ENCODE measurements at places on chromosomes 2 and 18. TPM values are rescaled to one million over a fixed set of nuclear protein-coding genes. Genes with fewer than 3 reads are reported as not detected.

COL5A2 gene
- total RNA-seq, result 72.7 TPM

CNDP1 gene
- total RNA-seq, result not detected

CDH2 gene
- total RNA-seq, result 60.1 TPM

PRKCE gene
- 10.4 TPM for total RNA-seq

ANKRD30BL gene
- not detected for total RNA-seq

KCNK3 gene
- total RNA-seq, result 0.94 TPM

RESP18 gene
- total RNA-seq, result not detected

UGT1A3 gene
- 0.13 TPM for total RNA-seq

GKN1 gene
- 0.94 TPM for total RNA-seq

RAD51AP2 gene
- not detected for total RNA-seq

AFF3 gene
- total RNA-seq, result 0.01 TPM

IL1A gene
- total RNA-seq, result 0.20 TPM

ALPP gene
- total RNA-seq, result 12.1 TPM

NIFK gene
- total RNA-seq, result 79.1 TPM

BMP10 gene
- total RNA-seq, result not detected

SIX2 gene
- 2.0 TPM for total RNA-seq

CHRND gene
- not detected for total RNA-seq

NOL4 gene
- total RNA-seq, result not detected

FAM161A gene
- 8.4 TPM for total RNA-seq

EVX2 gene
- total RNA-seq, result not detected

POTEC gene
- total RNA-seq, result not detected

APCDD1 gene
- not detected for total RNA-seq

ZNF514 gene
- 7.6 TPM for total RNA-seq

CCDC68 gene
- total RNA-seq, result 6.3 TPM

MTCL1 gene
- 55.6 TPM for total RNA-seq

PROKR1 gene
- not detected for total RNA-seq

B3GNT2 gene
- total RNA-seq, result 34.0 TPM

CDK15 gene
- not detected for total RNA-seq

GAL3ST2 gene
- 0.25 TPM for total RNA-seq

SRD5A2 gene
- total RNA-seq, result 0.06 TPM

AKAIN1 gene
- total RNA-seq, result not detected

STK17B gene
- total RNA-seq, result 11.0 TPM

DPP10 gene
- total RNA-seq, result not detected

PID1 gene
- 3.3 TPM for total RNA-seq

EXOC6B gene
- total RNA-seq, result 7.4 TPM

PPM1B gene
- total RNA-seq, result 39.9 TPM

UGT1A8 gene
- 0.05 TPM for total RNA-seq

CMPK2 gene
- 0.78 TPM for total RNA-seq

SLC14A1 gene
- total RNA-seq, result not detected

CYS1 gene
- 1.5 TPM for total RNA-seq

ZNF396 gene
- total RNA-seq, result 0.88 TPM

ANKRD36C gene
- total RNA-seq, result 3.5 TPM

SERPINB13 gene
- not detected for total RNA-seq

RTP5 gene
- total RNA-seq, result not detected

PARD3B gene
- 0.94 TPM for total RNA-seq

PHOSPHO2 gene
- 3.2 TPM for total RNA-seq

MEMO1 gene
- total RNA-seq, result 78.5 TPM
